ENCODE measurements at places on chromosomes 2 and 18.
A peak's percentile ranks its signal among the peaks of the same experiment; 100 is the strongest.

DNA sequence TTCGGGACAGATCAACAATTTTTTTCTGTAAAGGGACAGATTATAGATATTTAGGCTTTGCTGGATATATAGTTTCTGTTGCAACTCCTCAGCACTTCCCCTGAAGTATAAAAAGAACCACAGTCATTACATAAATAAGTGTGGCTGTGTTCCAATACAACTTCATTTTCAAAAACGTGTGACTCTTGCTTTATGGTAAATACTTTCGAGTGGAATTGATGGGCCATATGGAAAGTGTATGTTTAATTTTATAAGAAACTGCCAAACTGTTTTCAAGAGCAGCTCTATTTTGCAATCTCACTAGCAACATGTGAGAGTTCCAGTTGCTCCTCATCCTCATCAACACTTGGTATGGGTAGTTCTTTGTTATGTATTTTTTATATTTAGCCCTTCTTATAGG is 370.9 kb downstream of the PLCL1 start:
- no peak for DNase-seq

GRCh38 chr2:240250150-240250984 is 109.9 kb upstream of the OTOS start:
- DNase-seq = no peak

GRCh38 chr2:35468245-35468644 is 887.3 kb upstream of the CRIM1 start:
- no peak for DNase-seq

DNA sequence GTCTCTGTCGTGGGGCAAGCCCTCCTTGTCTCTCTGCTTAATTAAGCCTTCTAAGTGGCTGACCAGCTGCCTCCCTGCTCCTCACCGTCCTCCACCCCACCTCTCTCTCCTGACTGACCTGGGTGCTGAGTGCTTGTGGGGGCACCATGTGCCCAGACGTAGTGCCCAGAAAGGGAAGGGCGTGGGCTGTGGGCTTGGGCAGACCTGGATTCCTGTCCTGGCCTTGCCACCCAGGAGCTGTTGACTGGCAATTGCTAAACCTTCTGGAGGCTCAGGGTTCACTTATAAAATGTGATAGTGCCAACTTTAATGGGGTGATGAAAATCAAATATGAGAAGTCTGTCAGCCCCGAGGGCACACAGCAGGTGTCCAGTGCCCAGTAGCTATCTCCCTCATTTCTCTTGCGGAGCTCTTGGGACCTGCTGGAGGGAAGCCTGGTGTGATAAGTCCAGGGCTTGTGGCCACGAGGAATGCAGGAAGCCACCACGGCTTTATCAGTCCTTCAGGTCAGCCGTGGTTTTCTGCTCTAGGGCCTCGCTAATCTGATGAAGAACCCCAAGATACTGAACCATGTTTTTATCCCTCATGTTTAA is 22.0 kb upstream of the INHBB start:
- DNase-seq = no peak

- no peak for DNase-seq
Observed at GRCh38 chr2:38185012-38185491, 109.1 kb upstream of the CYP1B1 start.

GRCh38 chr2:222730366-222730999 is 59.0 kb downstream of the MOGAT1 start:
- no peak for DNase-seq

DNA sequence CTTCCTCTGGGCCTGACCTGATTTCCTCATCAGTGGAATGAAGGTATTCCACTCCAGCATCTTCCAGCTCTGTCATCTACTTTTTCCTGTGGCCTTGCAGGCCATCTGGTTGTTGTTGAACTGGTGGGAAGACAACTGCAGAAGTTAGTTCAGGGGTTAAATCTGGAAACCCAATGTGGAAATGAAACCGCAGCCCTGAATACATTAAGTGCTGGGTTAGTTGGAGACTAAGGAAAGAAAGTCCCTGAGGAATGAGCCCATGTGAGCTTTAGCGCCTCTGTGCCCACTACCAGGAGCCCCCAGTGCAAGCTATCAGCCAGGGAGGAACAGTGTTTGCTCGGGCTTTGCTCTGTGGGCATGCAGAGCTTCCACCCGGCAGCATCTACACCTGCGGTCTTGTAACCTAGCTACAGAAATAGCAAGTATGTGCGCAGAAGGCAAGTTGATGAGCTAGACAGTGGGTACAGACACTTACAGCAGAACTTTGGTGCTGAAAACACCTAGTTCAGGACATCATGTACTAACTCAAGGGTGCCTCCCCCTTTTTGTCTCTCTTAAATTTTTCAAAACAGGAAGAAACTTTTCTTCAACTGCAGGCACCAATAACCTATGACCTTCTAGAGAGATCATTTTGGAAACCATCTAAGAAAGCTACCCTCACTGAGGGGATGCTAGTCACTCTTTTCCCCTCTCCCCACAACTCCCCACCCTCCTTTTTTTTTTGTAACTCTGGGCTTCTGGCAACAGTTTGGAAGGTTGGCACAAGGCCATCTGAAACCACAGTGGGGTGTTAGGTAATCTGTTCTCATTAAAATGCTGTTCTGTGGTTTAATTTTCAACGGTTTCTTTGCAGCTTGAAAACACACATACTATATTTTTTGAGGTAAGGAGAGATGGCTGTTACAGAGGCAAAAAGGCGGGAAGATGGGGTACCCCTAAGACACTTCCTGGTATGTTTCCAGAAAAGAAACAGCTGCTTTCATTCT is 18.3 kb upstream of the CXCR4 start:
- peak; percentile 85 for DNase-seq

DNA sequence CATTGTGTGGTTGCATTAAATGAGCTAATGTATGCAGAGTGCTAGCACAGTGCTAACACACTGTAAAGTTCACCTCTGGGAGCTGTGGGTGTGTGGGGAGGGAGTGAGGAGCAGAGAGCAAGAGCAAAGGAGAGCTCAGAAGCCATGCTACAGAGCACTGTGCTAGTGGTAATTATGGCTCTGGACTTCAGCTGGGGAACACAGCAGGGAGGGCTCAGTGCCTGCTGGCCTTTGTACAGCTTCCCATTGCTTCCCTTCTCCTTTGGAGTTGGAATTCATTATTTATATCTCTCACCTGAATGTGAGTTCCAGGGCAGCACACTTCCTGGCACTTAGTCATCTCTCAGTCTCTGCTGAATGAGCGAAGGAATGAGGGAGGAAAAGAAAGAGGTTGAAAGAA is 2.5 kb upstream of the PLA2R1 start:
- no peak for DNase-seq

DNA sequence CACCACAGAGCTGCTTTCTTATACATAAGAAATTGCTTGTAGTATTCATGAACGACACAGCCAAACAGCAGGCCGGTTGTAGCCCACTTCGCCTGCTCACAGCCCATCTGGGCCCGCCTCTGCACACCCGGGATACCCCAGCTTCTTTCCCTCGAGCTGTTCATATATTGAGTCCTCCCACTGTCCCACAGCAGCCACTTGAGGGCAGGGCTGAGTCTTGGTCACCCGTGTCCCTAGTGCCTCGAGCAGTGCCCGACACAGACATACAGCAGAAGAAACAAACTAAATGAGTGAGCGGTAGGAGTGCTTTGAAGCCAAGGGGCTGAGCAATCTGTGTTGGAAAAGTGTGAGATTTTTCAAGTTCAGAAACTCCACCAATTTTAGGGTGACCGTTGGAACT is 251.4 kb downstream of the KLHL29 start:
- DNase-seq = no peak

- DNase-seq = no peak
Observed at GRCh38 chr2:29495536-29496060, 380.4 kb downstream of the CLIP4 start.

DNA sequence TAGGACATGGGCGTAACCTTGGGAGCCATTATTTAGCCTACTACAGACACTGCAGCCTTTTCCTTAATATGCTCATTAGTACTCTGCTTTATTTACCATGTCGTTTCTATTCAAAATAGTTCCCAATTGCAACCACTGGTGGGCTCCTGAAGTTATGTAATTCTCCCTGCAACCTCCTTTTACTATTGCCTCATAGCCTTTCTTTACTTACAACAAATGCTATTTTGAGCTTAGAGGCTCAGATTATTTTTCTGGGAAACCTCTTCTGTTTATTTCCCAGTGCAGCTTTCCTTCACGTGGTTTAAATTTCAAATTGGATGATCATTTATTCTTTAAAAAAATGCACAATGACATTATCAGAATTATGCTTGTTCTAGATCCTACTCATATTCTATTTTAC is 492.3 kb upstream of the TMEFF2 start:
- DNase-seq = no peak

GRCh38 chr2:105573910-105574655 is 170.6 kb upstream of the NCK2 start:
- no peak for DNase-seq

DNA sequence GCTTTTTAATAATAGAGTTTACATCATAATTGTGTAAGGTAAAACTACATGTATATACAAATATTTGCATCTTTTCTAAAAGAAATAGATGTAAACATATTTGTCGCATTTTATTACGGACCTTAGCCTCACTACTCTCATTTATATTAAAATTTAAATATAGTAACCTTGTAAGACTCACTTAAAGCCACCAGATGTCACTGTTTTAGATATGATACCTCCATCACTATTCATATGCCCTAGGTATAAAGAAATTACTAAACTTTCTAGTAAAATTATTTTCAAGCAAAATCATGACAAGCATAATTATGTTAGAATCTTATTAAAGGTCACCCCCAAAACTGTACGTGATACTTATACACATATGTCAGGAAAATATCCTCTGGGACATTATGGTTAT is 674.3 kb upstream of the REG3G start:
- no peak for DNase-seq

GRCh38 chr2:163401481-163401880 is 334.3 kb downstream of the FIGN start:
- DNase-seq = no peak

DNA sequence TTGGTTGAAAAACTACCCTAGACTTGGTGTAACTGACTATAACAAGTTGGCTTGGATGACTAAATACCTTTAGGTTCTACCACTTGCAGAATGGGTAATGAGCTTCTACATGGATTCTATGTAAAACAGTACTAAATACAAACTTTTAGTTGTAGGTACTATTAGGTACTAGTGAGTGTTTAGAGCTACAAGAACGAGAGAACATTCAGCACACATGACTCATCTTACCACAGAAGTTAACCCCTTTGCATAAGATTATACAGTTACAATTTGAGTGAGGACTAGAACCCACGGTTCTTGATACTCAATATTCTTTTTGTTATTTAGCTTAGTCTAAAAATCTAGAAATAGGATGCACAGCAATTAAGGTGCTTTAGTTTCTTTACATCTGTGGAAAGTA is 101.7 kb upstream of the TFCP2L1 start:
- no peak for DNase-seq

DNA sequence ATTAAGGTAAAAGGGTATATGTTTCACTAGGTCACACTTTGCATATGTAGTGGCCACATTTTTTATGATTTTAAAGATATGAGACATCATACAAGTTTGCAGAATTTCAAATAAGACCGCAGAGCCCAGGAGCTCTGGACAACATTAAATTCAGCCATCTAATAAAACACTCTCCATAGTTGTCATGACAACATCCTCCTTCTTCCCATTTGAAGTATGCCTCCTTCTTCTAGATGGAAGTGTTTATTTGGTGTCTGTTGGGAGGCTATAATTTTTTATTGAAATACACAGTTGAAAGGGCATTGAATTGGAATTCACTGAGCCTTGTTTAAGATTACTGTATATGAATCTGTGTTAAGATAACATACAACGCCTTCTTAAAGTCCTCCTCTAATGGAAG is 467.3 kb downstream of the CMPK2 start:
- no peak for DNase-seq

DNA sequence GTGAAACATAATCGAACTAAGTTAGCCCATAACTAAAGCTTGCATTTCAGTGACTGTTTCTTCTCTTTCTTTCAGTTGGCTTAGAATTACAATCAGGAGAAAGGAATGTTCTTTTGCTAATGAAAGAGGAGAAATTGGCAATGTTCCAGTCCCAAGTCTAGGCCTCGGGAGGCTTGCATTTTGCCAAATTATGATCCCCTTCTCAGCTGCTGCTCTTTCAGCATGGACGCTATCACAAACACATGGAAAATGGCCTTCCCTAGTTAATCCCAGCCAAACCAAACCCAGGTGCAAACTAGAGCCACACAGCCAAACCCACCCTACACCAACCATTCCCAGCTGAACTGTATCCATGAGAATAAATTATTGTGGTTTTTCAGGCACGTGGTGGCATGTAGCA is 605.2 kb upstream of the LRRTM4 start:
- DNase-seq = no peak

GRCh38 chr2:233353101-233353768 is 1.1 kb upstream of the DGKD start:
- DNase-seq = no peak

DNA sequence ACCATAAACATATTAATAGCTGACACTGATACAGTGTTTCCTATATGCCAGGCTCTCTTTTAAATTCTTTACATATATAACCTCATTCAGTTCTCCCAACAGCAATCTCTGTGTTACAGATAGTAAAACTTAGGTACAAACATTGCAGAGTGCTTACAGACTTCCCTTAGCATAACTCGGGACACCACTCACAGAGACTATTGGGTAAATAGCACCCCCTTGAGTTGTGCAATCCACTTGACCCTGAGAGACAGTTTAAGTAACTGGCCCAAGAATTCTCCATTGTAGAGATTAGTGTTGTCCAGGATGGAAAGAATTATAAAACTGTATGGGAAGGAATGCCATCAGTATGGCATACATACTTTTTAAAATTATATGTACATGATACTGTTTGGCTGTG is 110.1 kb downstream of the POLE4 start:
- no peak for DNase-seq

DNA sequence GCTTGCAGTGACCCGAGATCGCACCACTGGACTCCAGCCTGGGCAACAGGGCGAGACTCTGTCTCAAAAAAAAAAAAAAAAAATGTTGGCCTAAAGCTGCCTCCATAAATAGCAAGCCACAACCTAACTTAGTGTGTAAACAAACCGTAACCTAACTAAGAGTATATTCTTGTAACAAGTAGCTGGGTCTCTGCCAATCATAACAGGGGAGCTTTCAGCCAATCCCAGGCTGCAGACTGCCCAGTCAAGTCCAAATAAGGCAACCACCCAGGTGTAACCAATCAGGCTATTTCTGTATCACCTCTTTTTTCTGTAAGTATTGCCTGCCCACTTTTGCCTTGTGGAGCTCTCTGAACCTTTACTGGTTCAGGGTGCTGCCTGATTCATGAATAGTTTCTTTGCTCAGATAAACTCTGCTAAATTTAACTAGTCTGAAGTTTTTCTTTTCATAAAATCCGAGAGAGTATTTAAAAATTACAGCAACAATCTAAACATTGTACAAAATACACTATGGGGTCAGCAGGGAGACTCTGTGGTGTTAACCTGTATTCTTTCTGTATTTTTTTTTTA is 4.5 kb downstream of the PSTPIP2 start:
- DNase-seq = no peak

- no peak for DNase-seq
Observed at GRCh38 chr18:42287047-42287446, 332.0 kb downstream of the PIK3C3 start.

DNA sequence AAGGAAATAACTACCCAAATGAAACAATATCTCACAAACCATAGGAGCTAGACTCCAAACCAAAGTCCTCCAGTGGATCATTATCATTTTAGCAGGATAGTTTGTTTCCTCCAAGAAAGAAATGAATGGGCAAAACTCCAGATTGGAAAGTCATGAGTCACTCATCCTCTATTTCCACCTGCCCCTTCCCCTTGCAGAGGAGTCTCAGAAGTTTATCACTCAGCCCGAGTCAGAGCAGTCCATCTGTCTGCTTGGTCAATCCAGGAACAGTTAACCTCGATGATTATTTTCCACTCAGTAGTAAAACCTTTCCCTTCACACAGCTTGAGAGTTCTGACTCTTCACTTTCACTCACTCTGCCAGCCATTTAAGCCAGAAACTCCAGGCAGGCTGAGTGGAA is 462.2 kb downstream of the BCL11A start:
- no peak for DNase-seq

All from hematopoietic multipotent progenitor cell (in vitro differentiated cells).